ENCODE measurements at places on chromosomes 1 and 21.
A peak's percentile ranks its signal among the peaks of the same experiment; 100 is the strongest.

DNA sequence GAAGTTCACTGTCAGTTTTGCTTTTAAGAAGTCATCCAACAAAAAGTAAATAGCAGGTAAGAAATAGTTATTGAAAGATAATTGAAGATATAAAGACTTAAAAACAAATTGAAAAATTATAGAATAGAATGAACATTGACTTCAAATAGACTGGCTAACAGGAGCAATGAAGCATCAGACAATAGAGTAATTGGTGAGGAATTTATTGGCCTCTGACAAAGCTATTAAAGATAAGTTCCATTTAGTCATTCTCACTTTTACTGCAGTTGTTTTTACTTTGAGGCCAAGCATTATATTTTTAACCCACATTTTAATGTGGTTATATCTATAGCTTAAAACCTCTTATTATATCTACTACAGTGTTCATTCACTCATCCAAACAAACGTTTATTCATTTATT lies 228.8 kb upstream of the ADGRL2 start:
- no peak for DNase-seq

DNA sequence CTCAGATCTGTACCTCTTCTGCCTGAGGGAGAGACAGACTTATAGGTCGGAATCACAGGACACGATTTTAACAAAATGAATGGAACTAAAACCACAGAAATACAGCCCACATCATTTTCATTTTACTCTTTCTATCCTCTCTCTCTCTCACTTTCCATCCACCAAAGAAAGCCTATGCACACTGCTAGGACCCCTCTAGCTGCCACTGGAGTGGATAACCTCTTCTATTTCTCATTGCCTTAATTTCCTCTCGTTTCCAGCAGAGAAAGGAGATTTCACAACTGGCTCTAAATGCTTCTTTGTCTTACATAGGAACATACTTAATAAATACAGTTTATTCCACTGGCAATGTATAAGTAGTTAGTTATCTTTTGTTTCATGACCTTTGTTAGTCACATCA lies 867.8 kb upstream of the ADGRL4 start:
- DNase-seq = no peak

DNA sequence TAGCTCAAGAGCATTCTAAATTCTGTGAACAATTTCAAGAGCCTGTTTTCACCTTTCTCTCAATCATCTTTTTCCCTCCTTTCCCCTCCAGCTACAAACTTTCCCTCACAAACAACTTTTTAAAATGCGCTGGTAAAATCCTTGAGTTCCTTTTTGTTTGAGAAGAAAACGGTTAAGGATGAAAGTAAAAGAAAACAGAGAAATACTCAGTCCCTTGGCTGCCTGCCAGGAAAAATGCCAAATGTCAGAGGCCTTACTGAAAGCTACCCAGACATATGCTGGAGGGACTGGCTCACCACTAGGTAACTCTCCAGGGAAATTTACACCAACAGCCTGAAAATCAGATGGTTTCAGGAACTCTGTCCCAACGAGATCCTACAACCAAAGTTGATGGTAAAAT lies 11.0 kb upstream of the SERBP1 start:
- DNase-seq = peak; percentile 84

DNA sequence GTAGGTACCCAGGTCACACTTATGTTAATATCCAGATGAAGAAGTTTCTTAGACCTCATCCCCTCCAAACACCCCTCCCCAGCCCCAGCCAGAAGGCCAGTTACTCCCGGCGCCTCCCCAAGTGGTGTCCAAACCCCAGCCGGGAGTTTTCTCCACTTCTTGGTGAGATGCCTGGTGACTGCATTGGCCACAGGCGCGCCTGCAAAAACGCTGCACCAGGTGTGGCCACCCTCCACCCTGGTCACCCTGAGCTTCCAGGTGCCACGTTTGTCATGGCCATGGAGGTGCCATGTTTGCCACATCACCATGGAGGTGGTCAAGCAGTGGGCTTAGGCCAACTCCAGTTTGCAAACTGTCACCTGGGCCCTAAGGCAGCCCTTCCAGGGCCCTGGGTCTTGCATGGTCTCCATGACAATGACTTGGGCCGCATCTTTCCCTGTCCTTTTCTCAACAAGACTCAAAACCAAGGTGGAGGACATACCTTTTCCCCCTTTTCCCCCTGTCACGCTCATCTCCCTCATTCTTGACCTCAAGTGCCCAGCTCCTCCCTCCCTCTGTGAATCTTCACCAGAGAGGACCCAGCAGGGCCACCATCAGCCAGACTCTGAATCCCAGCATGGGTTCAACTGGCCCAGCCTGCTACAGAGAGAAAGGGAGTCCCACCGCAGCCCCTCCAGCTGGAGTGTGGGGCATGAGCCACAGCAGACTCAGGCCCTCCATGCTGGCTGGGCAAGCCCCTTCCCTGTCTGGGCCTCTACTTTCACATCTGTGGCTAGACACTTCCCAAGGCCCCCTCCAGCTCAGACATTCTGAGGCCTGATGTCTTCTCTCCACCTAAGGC lies 125.9 kb upstream of the ZBTB40 start:
- no peak for DNase-seq

- DNase-seq = peak; percentile 69
Observed at GRCh38 chr1:62144238-62144831, 50.3 kb upstream of the L1TD1 start.

DNA sequence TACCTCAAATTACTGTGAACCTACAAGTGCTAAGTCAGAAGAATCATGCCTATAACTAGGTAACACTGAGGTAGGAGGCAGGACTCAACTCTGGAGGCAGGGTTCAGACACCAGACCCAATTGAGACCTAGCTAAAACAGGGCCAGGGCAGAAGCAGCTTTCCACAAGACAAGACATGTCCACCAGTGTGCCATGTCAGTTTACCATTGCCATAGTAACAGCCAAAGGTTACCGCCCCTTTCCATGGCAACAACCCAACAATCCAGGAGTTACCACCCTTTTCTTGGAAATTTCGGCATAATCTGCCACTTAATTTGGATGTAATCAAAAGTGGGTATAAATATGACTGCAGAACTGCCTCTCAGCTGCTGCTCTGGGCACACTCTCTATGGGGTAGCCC lies 432.3 kb downstream of the DPYD start:
- DNase-seq = no peak

- no peak for DNase-seq
Observed at GRCh38 chr1:100575406-100575805, 37.5 kb downstream of the GPR88 start.

- no peak for DNase-seq
Observed at GRCh38 chr21:37603129-37603528, 236.6 kb downstream of the DYRK1A start.

- DNase-seq = no peak
Observed at GRCh38 chr1:4483021-4483625, 171.3 kb upstream of the AJAP1 start.

DNA sequence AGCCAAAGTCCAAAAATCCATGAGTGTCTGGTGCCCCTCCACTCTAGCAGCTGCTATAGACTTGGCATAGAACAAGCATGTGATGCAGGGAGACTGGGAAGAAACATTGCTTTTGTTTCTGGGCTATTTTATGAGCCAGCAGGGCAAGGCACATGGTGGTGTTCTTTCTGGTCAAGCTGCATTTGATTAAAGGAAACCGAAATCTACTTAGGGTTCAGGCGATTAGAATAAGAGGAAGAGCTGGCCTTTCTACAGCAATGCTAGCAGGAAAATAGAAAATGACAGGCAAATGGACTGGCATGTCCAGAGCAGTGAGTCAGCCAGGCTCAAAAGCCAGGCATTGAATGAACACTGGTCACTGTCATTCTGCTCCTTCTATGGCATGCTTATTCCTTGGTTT lies 28.5 kb upstream of the ARHGAP29 start:
- DNase-seq = peak; percentile 64

GRCh38 chr1:66298464-66298863 lies 235.5 kb upstream of the SGIP1 start:
- DNase-seq = no peak

- no peak for DNase-seq
Observed at GRCh38 chr1:42552636-42553035, 89.5 kb downstream of the CCDC30 start.

GRCh38 chr21:39873687-39874086 lies 6.4 kb downstream of the PCP4 start:
- no peak for DNase-seq

GRCh38 chr1:32350785-32351398 lies 11.4 kb downstream of the FAM229A start:
- DNase-seq = peak; percentile 64

GRCh38 chr1:65207317-65207716 lies 59.3 kb downstream of the AK4 start:
- no peak for DNase-seq

- DNase-seq = no peak
Observed at GRCh38 chr1:38746941-38747600, 112.5 kb downstream of the RRAGC start.

- DNase-seq = no peak
Observed at GRCh38 chr1:42927920-42928505, 30.7 kb downstream of the SLC2A1 start.

All from fibroblast of the aortic adventitia (primary cell).